ENCODE measurements at places on chromosomes 16 and 17.

- DNase-seq = no peak
These were observed 11.1 kb downstream of the NACA2 start for GRCh38 chr17:61579961-61580360.

GRCh38 chr17:2083613-2084035 is 28.7 kb downstream of the HIC1 start:
- no peak for DNase-seq

- no peak for DNase-seq
These were observed 29.2 kb downstream of the TRPV3 start for GRCh38 chr17:3528403-3528851.

- peak; percentile 53 for DNase-seq
These were observed 37.6 kb downstream of the NOS2 start for GRCh38 chr17:27762527-27763305.

- no peak for DNase-seq
These were observed 22.2 kb downstream of the SERPINF1 start for GRCh38 chr17:1783834-1784611.

- peak; percentile 21 for DNase-seq
These were observed 39.6 kb upstream of the NAT9 start for GRCh38 chr17:74815550-74816370.

DNA sequence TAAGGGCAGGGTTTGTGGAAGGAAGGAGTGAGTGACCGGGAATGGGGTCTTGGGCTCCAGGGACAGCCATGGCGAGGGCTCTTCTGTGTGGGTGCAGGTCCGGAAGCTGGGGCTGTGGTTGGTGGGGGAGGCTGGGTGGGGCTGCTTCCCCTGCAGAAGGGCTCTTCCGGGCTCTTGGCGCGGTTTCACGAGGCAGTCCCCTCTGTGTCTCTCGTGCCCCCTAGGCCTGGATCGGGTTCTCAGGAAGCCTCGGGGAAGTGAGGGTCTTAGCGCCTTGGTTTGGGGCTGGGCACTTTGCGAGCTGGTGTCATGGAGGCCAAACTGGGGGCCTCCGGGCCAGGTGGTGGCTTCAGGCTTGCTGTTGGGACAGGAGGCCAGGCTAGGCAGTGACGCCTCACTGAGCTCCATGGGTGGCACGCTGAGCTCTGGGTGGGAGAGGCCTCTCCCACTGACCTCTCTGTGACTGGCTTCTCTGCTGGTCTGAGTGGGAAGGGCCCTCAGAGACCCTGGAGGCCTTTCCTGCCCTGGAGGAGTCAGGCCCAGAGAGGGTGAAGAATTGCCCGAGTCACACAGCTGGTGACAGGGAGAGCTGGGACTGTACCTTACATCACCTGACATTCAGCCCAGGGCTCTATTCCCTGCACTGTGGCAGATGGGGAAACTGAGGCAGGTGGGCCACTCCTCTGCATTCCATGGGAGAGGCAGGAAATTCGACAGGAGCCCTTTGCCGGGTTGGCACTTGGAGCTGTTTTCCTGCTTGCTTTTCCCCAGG is 8.2 kb downstream of the ADCY7 start:
- DNase-seq = peak; percentile 66

DNA sequence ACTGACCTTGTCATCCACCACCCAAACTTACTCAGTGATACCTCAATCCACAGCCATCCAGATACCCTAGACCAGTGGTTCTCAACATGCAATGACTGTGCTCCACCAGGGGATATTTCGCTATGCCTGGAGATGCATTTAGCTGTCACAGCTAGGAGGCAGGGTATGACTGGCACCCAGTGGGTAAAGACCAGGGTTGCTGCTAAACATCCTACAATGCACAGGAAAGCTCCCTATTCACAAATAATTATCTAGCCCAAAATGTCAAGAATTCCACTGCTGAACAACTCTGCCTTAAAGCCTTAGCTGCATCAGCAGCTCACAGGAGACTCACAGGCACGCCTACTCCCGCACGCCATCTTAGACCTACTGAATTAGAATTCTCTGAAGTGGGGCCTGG is 212.6 kb downstream of the GRIN2A start:
- DNase-seq = no peak

- no peak for DNase-seq
These were observed 14.8 kb downstream of the TEKT5 start for GRCh38 chr16:10679921-10680320.

Data from activated CD4-positive, alpha-beta T cell treated with anti-CD3 and anti-CD28 coated beads for 36 hours (primary cell).